ENCODE measurements at places on chromosomes 12 and 14.

- DNase-seq = no peak
Observed at GRCh38 chr12:48875944-48876515, 10.4 kb upstream of the RND1 start.

- no peak for DNase-seq
Observed at GRCh38 chr14:71549421-71550050, 382.7 kb upstream of the RGS6 start.

- DNase-seq = no peak
Observed at GRCh38 chr14:96064866-96065265, 25.7 kb downstream of the C14orf132 start.

GRCh38 chr14:102878174-102878969 is 44.1 kb upstream of the AMN start:
- no peak for DNase-seq

- DNase-seq = peak; percentile 10
Observed at GRCh38 chr14:104443391-104444158, 136.0 kb upstream of the C14orf180 start.

DNA sequence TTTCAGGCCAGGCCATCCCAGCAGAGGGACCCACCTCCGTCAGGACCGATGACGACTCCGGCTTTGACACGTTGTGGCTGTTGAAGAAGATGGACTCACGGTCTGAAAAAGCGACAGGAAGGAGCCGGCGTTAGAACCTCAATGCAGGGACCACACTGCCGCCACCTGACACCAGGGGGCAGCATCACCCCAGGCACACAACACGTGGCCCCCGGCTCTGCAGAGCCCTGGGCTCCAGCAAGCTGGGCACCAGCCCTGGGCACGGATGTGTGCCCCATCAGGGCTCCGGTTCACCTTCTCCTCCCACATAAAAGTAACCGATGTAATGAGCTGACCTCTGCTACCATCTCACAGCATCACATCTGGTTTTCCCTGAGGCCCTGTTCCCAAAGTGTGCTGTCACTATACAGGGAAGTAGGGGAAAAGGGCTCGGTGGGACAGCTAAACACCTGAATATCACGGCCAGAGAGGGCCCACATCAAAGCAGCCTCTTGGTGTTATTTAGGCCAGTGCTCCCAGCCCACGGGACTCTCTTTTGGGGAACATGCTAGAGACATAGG is 29.0 kb downstream of the CHGA start:
- peak; percentile 94 for DNase-seq

- no peak for DNase-seq
Observed at GRCh38 chr14:20696764-20697163, 8.2 kb downstream of the ANG start.

DNA sequence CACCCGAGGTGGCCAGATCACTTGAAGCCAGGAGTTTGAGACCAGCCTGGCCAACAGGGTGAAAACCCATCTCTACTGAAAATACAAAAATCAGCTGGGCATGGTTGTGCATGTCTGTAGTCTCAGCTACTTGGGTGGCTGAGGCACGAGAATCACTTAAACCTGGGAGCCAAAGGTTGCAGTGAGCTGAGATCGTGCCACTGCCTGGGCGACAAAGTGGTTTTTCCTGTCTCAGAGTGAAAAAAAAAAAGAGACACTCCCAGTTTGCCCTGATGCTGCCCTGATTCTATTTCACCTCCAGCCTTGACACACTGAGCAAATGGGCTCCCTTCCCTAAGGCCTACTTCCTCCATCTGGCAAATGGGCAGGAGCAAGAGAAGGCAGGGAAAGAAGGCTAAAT is 28.5 kb upstream of the PLEK2 start:
- DNase-seq = no peak

- DNase-seq = no peak
Observed at GRCh38 chr12:2409656-2410265, 357.0 kb downstream of the CACNA1C start.

DNA sequence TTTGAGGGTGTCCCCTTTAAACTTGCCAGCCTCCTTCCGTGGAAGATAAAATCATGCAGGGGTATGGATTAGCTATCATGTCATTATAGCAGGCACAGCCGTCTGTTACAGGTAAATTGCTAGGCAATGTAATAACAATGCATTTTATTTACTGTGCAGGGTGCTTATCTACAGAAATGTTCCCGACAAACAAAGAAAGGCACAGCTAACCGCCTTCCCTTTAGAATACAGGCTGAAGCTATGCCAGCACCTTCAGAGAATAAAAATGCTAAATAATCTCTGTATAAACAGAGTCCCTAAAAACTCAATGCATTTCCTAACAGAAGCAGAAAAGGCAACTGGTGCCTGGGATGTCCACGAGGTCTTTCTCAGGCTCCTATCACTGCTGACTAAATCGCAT is 239.2 kb downstream of the SPTSSA start:
- DNase-seq = no peak

- no peak for DNase-seq
Observed at GRCh38 chr12:115147916-115148315, 463.9 kb upstream of the TBX3 start.

DNA sequence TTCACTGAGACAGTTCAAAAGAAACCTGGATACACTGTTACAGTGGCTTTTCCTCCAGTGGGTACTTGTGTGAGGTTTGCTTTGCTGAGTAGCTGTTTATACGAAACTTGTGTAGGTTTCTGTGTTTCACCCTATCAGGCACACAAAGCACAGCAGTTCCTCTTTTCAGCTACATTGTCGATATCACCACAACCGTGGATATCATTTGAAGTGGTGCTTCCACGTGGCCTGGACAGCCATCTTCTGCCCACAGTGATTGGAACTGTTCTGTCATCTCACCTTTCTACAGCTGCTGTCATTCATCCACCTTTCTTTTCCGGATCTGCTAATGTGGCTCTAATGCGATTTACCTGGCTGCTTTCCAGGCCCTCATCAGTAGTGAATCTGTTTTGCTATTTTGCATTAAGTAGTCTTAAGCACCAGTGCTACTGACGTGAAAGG is 368.8 kb downstream of the SYT1 start:
- no peak for DNase-seq

GRCh38 chr12:97745406-97746101 is 282.9 kb downstream of the RMST start:
- DNase-seq = no peak

GRCh38 chr12:103586132-103586531 is 941 bp upstream of the STAB2 start:
- DNase-seq = no peak

DNA sequence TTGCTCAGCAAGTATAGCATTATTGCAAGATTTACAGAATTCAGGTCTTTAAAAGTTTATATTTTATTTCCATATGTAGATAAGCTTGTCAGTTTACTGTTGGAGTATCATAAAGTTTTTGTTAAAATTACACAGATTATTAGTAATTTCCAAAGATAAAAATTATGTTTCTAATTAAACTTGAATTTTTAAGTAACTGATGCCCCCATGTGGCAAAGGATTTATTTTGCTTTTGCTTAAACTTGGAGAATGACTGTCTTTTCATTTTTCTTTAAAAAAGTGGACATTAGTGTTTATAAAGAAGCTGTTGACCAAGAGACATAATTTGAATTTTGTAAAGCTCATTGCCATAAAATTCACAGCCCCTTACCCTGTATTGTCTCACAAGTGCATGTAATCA is 45.8 kb downstream of the ETNK1 start:
- DNase-seq = no peak
